ENCODE measurements at places on chromosomes 6 and 20. TPM values are rescaled to one million over a fixed set of nuclear protein-coding genes. Genes with fewer than 3 reads are reported as not detected.

SERAC1 gene
- total RNA-seq, result 7.6 TPM

MMP24OS gene
- total RNA-seq, result 59.6 TPM

GRCh38 chr6:143594647-143595046, 83.1 kb upstream of the PHACTR2 start:
- DNase-seq, result no peak

DNA sequence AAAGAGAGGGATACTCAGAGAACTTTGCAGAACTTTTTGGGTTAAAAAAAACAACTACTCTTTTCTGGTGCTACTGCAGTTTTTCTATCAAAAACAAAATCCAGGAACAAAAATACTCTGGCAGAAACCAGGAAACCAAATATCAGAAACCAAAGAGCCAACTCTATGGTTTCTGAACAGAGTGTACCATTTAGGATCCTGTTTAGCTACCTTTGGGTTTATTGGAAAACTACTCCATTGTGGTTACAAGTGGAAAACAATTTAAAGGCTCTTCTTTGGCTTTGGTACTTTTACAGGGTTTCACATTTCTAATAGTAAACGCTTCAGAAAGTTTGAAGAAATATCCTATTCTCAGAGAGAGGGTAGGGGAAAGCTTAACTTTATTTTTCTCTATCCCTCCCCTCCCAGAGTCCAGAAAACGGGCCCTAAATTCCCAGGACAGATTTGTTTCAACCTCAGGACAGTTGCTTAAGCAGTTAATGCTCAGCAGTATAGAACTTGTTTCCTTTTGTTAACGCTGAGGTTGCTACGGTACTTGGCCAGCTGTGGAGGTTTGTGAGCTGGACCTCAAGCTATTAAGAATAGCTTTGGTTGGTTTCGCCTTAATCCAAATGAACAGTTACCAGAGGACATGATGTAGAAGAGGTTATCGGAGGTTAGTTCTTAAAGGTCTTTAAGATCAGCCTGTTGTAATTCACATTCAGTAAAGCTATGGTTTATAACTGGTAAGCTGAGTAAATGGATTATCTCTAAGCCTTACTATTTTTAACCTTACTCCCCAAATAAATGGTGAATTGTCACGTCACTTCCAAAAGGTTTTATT, 47.9 kb downstream of the FOXO3 start:
- no peak for DNase-seq

GRCh38 chr6:155132617-155133016, 131.2 kb upstream of the CLDN20 start:
- no peak for DNase-seq

SLA2 gene
- total RNA-seq, result 0.12 TPM

DNA sequence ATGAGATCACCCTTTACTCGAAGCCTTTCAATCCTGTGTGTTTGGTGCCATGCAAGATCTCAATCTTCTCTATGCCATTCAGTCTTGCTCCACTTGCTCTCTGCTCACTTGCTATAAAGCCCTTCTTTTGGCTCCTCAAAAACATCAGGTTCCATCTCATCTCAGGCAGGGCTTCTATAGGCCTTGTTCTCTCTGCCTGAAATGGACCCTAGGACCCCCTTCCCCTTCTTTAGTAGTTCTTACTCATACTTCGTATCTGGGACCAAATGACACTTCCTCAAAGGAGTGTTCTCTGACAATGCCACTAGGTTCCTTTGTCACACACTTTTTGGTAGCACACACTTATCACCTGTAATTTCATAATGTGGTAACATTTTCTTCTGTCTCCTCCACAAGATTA, 116.7 kb upstream of the FAM184A start:
- no peak for DNase-seq

DNA sequence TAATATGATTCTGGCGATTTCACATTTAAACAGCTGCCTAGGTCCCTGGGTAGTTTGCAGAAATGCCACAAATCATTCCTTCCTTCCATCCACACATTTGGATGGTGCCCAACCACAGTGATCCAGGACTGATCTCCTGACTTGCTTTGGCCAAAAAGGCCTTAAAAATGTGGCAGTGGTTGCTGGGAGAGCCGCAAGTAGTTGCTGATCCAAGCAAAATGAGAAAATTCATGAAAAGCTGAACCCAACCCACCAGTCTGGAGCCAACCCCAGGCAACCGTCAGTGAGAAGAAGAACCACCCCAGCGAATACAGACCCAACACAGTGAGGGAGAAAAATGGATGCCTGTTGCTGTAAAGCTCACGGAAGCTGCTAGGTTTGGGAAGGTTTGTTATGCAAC, 25.1 kb downstream of the RALGAPA2 start:
- DNase-seq, result no peak

DNA sequence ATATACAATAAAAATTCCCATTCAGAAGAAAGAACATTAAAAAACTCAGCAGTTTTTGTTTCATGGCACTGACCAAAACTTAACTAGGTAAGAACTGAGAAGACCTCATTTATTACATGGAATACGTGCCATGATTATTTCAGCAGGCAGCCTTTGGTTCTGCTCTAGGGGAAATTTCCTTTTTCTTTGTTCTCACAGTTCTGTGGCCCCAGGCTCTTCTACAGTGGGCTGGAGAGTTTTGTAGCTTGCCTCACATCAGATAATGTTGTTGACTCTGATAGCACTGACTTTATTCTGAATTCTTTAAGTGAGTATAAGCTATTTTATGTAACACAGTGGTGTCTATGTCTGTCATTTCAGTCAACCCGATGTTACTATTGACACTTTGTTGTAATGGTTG, 844.3 kb downstream of the TBC1D32 start:
- no peak for DNase-seq

GRCh38 chr20:45810191-45810970, 2.1 kb upstream of the UBE2C start:
- DNase-seq, result no peak

POPDC3 gene
- total RNA-seq, result 10.1 TPM

DNA sequence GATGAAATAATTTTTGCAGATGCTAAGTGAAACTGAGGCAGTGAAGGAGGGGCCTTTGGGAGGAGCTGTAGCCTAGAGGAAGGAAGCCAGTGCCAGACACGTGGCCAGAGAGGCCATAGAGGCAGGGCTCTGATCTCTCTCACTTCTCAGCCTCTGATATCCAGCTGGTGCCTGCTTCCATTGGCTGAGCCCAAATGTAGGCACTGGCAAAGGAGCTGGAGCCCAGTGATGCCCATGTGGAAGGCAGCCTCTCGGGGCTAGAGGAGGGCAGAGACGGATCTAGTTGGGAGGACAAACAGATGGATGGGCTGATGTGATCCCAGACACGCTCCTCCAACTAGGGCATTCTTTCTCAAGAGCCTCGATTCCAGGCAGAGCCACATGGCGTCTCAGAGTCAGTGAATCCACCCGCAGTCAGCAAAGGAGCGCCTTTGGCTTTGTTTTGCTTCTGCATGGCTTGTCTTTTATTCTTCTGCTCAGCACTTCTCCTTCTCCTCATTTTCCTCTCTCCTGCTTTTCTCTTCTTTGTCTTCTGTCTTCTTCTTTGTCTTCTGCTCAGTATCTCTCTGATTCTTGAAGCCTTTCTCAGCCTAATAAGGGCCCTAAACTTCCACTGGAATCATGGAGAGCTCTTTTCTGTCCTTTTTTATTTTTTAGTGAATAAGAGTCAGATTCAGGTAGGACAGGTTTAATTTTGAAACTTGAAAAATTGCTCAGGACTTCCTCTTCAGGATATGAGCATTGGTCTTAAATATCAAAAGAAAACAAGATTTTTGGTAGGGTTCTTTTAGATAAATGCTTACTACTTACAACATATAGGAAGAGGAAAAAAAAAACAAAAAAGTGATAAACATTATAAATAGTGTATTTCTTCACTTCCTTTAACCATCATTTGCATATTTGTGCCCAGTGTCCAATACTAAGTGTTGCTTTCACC, 41.8 kb downstream of the CYP24A1 start:
- no peak for DNase-seq

DNA sequence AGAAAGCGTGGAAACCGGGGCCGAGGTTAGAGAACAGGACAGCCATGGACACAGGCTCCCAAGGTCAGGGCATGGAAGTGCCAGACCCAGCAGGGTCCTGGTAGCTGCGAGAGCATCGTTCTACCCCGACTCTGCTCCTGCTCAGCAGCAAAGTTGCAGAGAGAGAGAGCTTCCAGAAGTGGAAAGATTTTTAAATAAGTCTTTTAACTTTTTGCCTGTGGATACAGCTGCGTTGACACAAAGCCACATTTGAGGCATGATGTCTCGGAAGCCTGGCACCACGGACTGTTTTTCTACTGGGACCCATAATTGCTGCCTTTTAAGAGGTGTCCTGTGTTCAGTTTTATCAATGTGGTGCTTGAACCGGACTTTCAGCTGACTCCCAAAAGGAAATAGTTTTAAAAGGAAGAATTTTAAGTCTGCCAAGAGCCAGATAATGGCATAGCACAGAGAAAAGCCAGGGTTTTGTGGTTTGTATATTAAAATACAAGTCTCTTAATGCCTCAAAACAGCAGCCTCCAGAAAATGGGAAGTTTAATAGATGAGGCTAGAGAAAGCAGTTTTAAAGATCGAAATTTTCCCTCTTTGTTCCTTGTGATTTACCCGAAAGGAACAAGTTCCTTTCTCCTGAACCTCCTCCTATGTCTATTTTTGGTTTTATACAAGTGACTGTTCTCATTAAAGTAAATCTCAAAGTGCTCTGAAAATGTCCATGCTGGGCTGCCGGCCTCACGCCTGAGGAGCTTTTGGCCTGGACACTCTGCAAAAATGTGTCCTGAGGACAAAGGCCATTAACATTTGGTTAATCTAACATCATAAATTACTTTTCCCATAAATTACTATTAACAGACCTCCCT, 91.5 kb downstream of the RIN2 start:
- DNase-seq, result no peak

POU5F1 gene
- total RNA-seq, result 1.9 TPM

GRCh38 chr6:41700463-41701347, 34.7 kb downstream of the TFEB start:
- no peak for DNase-seq
